Neural progenitor cell (in vitro differentiated cells): ENCODE measurements at places on chromosomes 2 and 18. TPM values are rescaled to one million over a fixed set of nuclear protein-coding genes. Genes with fewer than 3 reads are reported as not detected.

DNA sequence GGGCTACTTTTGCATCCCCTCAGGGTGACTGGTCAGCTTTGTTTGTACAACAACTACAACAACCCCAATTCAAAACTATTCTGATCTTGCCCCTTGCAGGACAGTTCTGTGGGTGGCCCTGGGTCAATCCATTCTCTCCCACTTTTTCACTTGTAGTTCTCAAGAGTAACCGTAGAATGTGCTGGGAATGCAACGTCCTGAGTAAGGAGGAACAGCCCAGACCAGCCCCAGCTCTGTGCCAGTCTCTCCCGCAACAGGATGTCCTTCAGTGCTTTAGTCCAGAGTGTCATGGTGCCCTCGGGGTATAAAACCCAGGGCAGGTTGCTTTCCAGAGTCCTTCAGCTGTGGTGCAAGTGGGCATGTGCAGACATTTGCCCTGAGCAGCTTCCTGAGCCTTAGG is 22.1 kb upstream of the TEX51 start:
- DNase-seq = no peak

DNA sequence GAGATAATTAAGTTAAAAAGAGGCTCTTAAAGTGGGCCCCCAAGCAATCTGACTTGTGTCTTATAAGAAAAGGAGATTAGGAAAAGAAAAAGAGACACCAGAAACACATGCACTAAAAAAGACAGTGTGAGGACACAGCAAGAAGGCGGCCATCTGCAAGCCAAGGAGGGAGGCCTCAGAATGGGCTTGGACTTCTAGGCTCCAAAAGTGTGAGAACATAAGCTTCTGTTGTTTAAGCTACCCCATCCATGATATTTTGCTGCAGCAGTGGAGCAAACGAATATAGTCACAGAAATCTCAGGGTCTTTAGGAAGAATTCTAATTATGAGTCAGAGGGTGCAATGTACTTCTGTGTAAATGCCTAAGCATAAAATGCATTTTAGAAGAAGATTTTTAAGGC is 399.3 kb upstream of the MMADHC start:
- no peak for DNase-seq

DNA sequence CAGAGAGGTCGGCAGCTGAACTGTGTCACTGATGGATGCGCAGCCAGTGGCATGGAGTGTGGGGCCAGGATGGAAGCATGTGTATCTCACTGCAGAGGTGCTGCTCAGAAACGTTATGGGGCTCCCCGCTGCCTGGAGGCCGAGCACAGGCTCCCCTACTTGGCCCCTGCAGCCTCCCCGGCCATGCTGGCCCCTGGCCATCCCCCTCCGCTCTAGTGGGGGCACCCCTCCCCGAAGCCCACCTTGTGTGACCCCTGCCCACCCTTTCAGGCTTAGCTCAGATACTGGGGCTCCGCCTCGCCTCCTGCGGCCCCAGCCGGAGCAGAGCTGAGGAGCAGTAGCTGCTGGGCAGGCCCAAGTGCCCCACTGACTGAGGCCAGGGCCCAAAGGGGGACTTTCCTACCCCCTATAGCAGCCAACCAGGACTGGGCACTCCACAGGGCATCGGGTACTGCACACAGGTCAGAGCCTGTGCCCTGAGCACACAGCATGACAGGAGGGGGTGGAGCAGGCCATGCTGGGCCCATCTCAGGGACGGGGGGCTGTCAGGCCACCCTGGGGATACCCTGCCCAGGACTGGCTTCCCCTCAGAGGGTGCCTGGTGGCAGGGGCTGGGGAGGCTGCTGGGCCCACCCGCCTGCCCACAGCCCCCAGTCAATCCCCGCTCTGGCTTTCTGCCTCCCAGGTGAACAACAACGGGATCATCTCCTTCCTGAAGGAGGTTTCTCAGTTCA is 31.3 kb downstream of the SNED1 start:
- DNase-seq = no peak

PLB1 gene
- 0.12 TPM in 1 of 2 replicates, not detected in the other for total RNA-seq

COL6A3 gene
- 0.41 and 0.50 TPM in 2 replicates for total RNA-seq

DSG1 gene
- total RNA-seq = not detected in 2 replicates
